Right renal pelvis (tissue), 4 donors: ENCODE measurements at places on chromosomes 4 and X. TPM values are rescaled to one million over a fixed set of nuclear protein-coding genes. Genes with fewer than 3 reads are reported as not detected.
A peak's percentile ranks its signal among the peaks of the same experiment; 100 is the strongest.

GRCh38 chr4:141501931-141502330, 134.5 kb upstream of the IL15 start:
- no peak for DNase-seq

DNA sequence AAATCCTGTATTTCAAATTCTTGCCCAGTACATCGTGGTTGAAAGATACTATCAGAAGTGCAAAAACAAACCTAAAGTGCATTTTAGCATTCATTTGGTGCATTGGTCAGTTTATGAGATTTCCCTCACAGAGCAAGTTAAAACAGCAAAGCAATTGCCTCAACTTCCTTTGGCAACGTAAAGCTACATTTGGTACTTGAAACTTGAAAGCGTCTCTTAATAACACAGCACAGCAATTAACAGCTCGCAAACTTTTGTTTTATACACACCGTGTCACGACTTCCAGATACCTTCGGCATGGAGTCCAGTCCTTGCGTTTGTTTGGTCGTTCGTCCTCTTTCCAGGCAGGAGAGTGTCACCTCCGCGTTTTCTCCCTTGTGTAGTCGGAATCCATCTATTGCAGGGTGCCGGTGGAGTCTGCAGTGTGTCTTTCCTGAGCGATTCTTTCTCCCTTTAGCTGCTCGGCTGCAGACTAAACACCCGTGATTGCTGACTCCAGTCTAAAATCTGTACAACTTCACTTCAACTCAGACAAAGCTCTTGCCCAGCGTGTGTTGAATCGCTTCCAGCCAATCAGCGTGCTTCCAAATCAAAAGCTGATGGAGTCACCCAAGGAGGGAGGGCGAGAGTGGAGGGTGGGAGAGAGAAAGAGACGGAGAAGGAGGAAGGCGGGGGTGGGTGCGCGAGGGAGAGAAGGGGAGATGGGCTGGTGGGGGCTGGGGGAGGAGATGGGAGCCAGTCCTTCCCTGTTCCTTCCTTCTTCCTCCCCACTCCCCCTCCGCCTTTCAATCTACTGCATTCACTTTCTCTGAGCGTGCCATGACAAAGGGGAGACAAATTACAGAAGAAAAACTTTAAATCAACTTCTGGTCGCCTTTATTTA, at the start of gene PCDH18:
Gene PCDH18, minus strand, starts transcription at position 509 of the 883 bp plus-strand sequence. Its CDS starts 406 bp downstream, at position 103.
- peak; percentile 95 for DNase-seq

GRCh38 chrX:76172325-76172893, 453 bp upstream of the PBDC1 start:
- DNase-seq: no peak

GRCh38 chrX:19683358-19683757, 168.1 kb upstream of the MAP3K15 start:
- no peak for DNase-seq

DNA sequence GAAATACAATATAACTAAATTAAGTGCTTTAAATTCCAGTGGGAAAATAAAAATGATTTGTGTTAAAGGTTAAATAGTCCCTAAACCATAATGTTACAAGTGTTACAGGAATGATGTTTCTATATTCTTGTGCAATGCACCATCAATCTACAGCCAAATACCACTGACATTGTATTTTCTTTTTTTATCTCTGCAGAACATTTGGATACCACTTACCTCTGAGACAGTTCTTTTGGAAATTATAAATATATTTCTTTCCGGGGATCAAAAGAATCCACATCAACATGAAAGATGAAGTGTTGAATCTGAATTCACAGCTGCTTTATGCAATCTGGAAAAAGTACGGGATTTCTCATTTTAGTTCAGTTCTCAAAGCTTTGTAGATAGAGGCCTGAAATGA, 518.3 kb upstream of the AGA start:
- DNase-seq: no peak

DNA sequence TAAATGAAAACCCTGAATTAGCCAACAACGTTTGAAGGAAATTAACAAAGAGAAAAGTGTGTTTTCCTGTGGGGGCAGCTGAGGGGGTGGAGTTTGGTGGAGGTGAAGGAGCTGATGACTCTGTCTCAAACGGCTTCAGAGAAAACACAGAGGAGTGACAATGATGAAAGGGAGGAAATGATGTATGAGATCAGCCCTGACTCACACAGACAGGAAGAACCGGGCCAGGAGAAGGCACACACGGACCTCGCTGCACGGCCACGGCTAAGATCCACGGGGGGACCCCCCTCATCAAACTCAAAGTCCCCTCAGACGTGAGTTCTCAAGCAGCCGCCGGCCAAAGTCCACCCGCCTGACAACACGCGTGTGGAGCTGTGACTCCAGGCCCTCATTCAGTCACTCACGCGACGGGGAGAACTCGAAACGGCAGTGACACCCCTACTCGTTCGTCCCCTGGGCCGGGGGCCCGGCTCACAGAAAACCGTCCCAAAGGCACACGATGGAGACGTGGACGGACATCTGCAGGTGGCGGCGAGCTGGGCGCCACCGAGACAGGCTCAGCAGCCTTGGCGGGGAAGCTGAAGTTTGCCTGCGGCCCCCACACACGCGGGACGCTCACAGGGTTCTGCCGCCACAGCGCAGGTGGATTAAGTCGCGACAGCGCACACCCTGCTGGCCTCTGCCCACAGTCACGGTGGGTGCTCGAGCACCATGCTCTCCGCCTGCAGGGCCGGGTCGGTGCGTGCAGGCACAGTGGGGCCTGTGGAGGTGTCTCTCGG, 28.8 kb downstream of the PPP2R3B start:
- DNase-seq: no peak

- DNase-seq: no peak
Measured at GRCh38 chrX:23898412-23898959, 9.3 kb downstream of the APOO start.

- no peak for DNase-seq
Measured at GRCh38 chr4:86247320-86247719, 112.5 kb downstream of the MAPK10 start.

- no peak for DNase-seq
Measured at GRCh38 chr4:173477016-173477415, 53.0 kb downstream of the HAND2 start.

The TMPRSS11F gene
- not detected for polyA plus RNA-seq

The CFP gene
- 1.3 TPM for polyA plus RNA-seq

The NPY1R gene
- polyA plus RNA-seq: 27.3 TPM

The PDCL2 gene
- not detected for polyA plus RNA-seq

The MID1 gene
- 23.0 TPM for polyA plus RNA-seq

The NOP14 gene
- polyA plus RNA-seq: 30.8 TPM

The SPANXN4 gene
- polyA plus RNA-seq: not detected

The SSX2B gene
- polyA plus RNA-seq: not detected

The ATP1B4 gene
- polyA plus RNA-seq: not detected
